ENCODE measurements at places on chromosomes 7 and 10.

DNA sequence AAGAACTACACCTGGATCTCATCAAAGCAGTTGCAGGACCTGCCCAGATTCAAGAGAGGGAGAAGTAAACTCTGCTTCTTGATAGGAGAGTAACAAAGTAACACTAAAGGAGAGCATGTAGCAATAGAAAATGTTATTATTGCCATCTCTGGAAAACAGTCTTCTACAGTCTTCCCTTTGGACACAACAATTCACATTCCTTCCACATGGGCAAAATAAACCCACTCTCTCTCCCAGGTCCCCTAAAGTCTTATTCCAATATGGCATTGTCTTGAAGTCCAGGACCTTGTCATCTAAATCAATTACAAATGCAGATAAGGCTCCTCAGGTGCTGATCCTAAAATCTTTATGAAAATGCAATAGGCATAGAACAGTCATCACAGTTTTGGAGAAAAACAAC lies 10.3 kb upstream of the WNT2 start:
- DNase-seq: no peak

GRCh38 chr10:106819490-106819889 lies 345.0 kb downstream of the SORCS1 start:
- no peak for DNase-seq

DNA sequence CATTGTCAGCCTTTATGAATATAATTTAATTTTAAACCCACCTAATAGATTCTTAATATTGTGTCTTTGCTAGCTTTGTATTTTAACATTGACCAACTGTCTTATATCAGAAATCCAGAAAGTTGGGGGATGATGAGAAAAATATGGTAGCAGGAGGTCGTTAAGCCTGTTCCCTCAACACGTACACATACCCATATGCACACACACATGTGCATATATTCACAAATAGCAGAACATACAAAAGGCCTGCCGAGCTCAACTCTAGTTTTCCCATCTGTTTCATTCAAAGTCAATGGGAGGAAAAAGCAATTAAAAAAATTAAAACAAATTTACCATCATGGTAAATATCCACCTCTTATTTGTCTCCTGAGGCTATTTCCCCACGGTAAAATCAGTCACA lies 25.9 kb upstream of the PTPRZ1 start:
- DNase-seq: no peak

GRCh38 chr10:6164271-6165095 lies 38.2 kb upstream of the PFKFB3 start:
- no peak for DNase-seq

GRCh38 chr7:44226396-44226753 lies 25.6 kb downstream of the YKT6 start:
- DNase-seq: no peak

DNA sequence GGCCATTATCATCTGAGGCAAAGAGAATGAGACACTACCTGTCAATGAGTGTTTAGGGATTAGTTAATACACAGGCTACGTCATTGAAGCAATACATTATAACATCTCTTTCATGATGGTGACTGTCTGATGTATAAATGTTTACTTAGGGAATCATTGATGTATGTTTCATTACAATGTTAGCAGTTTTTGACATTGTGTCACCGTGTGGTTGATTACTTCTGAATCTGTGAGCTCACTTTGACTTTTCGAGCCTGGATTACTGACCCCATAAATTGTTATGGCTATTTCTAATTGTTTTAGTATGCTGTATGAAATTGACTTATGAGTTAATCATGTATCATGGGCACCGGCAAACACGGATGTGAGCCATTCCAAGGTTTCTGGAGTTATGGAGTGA lies 494.0 kb downstream of the MAGI2 start:
- DNase-seq: no peak

GRCh38 chr10:80700252-80700651 lies 162.6 kb downstream of the SH2D4B start:
- DNase-seq: no peak

- DNase-seq: no peak
These were observed 130.8 kb downstream of the MDFIC start for GRCh38 chr7:115052706-115053105.

DNA sequence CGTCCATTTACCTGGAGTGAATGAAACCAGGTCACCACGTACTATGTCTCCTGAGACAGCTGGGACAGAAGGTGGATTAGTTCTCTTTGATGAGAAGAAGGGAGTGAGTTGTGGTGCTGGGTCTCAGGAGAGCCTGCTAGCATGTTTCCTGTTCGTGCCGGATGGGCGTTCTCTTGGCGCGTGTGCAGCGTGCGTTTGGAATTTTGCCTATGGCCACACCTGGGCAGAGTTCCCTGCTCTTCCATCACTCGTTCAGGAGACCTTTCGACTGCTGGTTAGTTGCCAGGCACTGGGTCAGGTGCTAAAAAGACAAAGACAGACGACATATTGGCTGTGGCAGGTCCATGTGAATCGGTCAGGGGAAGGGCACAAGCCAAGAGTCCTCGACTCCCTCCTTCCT lies 90.3 kb downstream of the TRRAP start:
- DNase-seq: no peak

GRCh38 chr7:134365341-134366054 lies 48.8 kb upstream of the SLC35B4 start:
- DNase-seq: no peak

- DNase-seq: no peak
These were observed 35.7 kb upstream of the SH2D4B start for GRCh38 chr10:80501913-80502521.

DNA sequence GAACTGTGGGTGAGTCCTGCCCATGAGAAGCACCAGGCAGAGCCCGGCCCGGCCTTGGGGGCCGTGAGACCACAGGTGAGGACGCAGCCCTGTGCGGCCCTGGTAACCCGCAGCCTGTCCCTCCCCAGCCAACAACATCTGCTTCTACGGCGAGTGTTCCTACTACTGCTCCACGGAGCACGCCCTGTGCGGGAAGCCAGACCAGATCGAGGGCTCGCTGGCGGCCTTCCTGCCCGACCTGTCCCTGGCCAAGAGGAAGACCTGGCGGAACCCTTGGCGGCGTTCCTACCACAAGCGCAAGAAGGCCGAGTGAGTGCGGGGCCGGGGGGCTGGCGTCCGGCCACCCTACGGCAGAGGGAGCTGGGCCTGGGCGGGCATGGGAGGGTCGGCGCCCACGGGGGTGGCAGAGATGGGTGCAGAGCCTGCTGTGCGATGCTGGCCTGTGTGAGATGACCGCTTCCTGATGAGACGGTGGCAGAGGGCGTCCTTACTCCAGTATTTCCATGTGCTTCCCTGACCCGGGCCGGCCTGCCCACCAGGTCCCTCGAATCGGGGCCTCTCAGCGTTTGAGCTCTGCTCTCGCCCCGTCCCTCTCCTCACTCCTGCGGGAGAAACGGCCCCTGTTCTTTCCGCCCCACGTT lies 34.1 kb upstream of the FOXL3 start:
- DNase-seq: no peak

DNA sequence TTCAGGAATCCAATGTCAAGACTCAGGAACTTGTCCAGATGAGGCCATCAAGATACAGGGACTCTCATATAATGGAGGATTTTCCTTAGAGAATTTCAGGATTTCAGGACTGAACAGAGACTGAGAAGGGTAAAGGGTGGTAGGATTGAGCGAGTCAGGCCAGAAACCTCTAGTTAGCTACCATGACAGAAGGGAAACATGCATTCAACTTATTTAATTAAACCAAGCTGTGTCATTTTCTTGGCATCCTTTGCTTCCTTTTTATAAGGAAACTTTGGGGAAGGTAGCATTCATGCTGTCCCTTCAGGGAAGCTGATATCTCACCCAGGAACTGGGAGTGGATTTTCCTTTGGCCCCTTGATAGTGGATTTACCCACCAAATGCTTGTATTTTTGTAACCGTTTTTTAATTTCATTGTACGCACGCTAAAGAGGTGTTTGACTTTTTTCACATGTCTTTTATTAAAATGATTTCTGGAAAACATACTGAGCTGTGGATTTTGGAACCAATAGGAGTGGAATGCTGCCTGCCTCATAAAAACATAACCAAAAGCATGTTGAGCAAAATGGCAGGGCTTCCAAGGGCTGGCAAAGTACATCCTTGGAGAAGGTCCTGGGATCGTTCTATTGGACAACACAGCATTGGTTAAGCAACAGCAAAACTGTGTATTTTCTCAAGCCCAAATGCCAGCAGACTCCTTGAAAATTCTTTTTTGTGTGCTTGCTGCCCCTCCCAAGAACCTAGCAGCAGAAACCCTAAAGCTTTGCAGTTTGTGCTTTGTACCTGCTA lies 104.5 kb downstream of the CXCL12 start:
- no peak for DNase-seq

GRCh38 chr10:73414230-73414945 lies 530 bp upstream of the ANXA7 start:
- DNase-seq: no peak

- DNase-seq: no peak
These were observed 25.2 kb upstream of the POT1 start for GRCh38 chr7:124954790-124955189.

- peak; percentile 6 for DNase-seq
These were observed 264.5 kb downstream of the SDHAF3 start for GRCh38 chr7:97381815-97382554.

- DNase-seq: no peak
These were observed 30.8 kb upstream of the CHST15 start for GRCh38 chr10:124124123-124124768.

- no peak for DNase-seq
These were observed 397.0 kb downstream of the CALN1 start for GRCh38 chr7:72015136-72015535.

- no peak for DNase-seq
These were observed 217.1 kb downstream of the TMEM178B start for GRCh38 chr7:141290973-141291372.

DNA sequence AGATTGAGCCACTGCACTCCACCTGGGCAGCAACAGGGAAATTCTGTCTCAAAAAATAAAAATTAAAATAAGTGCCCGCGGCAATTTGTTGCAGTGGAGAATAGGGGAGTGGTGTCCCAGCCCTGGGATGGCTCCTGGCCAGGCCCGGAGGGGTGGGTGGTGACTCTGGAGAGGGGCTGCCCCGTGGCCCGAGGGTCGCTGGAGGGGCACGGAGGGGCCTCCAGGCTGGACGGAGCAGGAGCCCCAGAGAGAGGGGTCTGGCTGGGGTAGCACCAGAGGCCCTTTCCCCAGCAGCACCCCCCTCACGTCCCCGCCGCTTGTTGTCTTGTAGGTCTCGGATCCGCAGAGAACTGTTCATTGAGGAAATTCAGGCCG lies 38.6 kb upstream of the SH2B2 start:
- no peak for DNase-seq

GRCh38 chr10:98422182-98422581 lies 7.2 kb upstream of the PYROXD2 start:
- DNase-seq: no peak

- no peak for DNase-seq
These were observed 83.0 kb upstream of the DUSP5 start for GRCh38 chr10:110414548-110415309.

GRCh38 chr7:36262309-36263094 lies 109.4 kb downstream of the EEPD1 start:
- DNase-seq: no peak

DNA sequence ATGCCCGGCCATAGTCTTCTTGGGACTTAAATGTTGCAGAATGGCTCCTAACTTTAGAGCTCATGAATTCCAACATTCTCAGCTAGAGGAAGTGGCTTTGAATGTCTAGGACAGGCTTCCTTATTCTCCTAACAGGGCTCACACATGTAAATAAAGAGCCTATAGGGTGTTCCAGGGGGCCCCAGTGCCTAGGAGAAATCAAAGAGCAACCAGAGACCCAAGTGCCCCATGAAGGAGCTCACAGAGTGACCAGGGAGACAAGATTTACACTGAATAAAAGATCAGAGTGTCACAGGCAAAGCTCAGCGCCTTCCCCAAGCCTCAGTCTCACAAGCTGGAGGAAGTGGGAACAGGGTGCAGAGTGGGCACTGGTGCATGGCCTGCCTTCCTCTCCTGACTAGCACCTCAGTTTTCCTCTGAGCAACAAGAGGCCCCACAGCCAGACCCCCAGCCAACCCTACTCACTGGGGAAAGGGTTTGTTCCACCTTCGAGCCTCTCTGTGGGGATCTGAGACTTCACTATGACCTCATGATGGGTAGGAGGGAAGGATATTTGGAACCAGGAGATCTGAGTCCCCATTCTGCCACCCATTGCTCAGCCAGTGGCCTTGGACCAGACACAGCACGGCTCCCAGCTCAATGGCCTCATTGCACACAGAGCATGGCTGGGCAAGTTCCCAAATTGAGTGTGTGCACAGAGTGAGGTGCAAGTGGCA lies 16.0 kb downstream of the TMEM273 start:
- DNase-seq: no peak

DNA sequence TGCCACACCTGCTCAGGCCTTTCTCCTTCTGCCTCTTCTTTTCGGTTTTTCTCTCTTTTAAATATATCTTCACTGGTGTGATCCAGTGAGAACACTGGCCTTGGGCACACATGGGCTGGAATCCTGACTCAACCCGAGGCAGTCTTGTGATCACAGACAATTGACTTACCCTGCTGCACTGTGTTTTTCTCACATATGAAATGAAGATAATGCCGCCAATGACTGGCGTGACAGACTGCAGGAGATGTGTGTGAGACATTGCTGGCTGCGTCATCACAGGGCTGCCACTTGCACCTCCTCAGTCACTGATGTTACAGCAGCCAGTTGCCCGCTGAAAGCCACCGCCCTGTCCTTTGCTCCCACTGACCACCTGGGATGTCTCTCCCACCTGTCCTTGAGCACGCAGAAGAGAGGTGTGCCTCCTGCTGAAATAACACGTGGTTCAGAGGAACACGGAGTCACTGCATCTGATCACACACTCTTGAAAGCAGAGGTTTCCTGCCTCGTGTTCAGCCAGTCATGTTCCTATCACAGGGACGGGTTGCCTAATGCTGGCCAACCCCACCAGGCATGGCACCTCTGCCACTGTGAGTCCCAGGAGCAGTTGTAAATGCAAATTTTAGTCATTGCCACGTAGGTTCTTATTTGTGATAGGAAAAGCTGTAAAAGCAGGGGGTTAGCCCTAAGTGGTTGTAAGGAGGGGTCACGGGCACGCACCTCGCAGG lies 124.6 kb upstream of the LANCL2 start:
- no peak for DNase-seq

- DNase-seq: peak; percentile 6
These were observed 378.2 kb upstream of the PRKCQ start for GRCh38 chr10:6958254-6958653.

GRCh38 chr10:119654540-119654939 lies 3.4 kb downstream of the BAG3 start:
- DNase-seq: no peak

- DNase-seq: no peak
These were observed 19.4 kb upstream of the TM9SF3 start for GRCh38 chr10:96606216-96606615.

DNA sequence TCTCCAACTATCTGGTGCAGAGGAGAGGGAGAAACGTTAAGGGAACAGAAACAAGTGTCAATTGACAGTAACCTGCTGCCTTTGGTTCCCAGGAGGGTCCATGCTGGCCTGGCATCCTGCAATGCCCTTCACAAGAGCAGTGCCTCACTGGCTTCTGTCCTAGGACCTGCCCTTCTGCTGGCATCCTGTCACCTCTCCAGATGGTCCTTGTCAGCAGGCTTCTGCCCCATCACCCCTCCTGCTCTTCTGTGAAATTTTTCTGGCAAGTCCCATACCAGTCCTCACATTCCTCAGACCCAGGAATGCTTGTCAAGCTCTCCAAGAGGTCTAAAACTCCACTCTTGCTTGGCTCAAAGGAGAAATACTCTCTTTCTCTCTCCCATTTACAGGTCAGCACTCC lies 34.2 kb downstream of the C10orf67 start:
- DNase-seq: no peak

- DNase-seq: no peak
These were observed 153.5 kb upstream of the C7orf33 start for GRCh38 chr7:148437043-148437442.
